ENCODE measurements at places on chromosomes 3 and 15.

GRCh38 chr15:93671387-93671943 lies 559.9 kb upstream of the MCTP2 start:
- no peak for DNase-seq

DNA sequence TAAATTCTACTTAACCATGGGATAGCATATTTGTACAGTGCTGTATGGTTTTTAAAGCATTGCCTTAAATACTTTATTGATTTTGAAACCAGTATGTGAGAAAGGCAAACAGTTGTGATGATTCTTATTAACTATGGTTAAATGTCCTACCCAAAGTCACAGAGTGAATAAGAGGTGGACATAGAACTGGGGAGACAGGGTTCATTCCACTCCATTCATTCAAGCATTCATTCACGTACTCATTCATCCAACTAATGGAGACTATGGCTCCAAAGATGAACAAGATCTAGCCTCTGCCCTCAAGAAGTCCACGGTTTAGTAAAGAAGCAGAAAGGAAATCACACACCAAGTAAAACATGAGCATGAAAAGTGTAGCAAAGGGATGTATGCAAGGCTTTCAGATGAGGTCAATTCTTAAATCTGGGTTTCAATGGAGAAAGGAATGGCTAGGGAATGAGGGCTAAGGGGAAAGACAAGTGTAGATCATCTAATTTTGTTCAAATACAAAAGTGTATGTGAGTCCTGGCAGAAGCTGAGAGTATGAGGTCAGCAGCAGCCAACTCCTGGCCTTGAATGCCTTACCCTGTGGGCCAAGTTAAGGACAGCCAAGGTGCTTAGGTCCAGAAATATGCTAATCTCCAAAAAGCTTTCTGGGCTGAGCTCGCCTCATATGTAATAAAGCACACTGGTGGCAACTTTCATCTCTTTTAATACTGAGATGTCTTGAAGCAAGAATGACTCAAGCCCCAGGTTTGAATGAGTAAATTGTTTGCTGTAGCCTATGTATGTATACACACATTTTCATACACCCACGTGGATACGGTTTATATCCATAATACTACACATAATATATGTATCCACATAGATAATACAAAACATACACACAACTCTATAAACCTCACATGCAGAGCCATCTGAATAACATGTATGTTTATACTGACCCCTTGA lies 4.3 kb downstream of the TNIK start:
- DNase-seq, result no peak

DNA sequence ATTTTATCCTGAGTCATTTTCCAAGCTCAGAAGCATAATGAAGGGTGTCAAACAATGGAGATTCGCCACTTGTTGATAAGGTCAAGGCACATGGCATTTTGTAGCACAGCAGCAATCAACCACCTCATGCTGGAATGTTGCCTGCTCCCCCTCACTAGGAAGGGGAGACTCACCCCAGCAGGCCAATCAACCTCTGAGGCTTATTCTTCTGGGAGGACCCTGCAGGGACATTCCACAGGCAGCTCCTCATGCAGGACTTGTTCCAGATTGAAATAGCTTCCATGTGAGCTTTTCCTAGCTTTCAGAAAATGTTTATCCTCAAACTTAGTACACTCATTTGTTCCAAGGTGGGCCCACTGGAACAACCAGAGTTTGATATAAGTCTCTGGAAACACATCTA lies 77.6 kb downstream of the SSR3 start:
- DNase-seq, result no peak

DNA sequence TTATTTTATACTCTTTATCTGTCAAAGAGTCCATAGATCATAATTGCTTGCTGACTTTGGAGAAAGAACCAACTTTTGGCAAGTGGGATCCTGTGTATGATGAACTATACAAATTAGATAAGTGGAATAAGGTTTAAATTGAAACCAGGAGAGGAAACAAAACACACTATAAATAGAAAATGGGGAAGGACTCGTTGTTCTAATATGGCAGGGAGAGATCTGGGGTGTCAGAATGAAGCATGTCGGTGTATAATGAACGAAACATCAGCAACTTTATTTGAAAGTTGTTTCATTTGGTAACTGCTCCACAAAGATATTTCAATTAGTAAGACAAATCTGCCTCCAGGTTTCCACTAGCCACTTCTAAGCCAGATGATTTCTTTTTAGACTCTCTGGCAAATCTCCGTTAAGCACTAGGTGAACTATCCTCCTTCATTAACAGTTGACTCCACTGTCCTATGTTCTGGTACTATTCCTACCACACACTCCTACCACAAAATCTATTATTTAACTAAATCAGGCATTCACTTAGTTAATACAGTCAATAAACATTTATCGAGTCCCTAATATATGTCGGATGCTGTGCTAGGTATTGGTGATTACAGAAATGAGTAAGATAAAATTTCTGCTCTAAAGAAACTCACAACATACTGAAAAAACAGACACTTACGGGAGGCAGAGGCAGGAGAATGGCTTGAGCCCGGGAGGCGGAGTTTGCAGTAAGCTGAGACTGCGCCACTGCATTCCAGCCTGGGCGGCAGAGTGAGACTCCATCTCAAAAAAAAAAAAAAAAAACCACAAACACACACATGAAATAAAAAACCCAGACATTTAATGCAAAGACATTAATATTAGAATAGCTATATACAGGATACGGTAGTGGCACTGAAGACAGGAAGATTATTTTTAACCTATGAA lies 20.1 kb downstream of the SLC15A2 start:
- DNase-seq, result no peak

- DNase-seq, result no peak
These were observed 469.1 kb downstream of the SOX2 start for GRCh38 chr3:182180654-182181385.

GRCh38 chr3:59368900-59369675 lies 319.3 kb upstream of the CFAP20DC start:
- DNase-seq, result no peak

- no peak for DNase-seq
These were observed 677.8 kb downstream of the FHIT start for GRCh38 chr3:60573494-60573893.

GRCh38 chr3:130941793-130942192 lies 47.9 kb downstream of the ATP2C1 start:
- no peak for DNase-seq

DNA sequence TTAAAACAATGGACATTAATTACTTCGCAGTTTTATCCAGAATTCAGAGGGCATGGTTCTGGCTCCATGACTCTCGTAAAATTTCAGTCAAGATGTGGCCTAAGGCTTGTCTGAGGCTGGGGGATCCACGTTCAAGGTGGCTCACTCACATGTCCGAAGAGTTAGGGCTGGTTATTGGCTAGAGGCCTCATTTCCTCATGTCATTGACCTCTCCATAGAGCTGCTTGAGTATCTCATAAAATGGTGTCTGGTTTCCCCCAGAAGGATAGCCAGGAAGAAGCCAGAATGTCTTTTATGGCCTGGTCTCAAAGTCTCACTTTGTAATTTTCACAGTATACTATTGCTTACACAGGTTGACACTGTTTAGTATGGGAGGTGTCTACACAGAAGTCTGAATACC lies 67.3 kb upstream of the DCBLD2 start:
- DNase-seq, result no peak

GRCh38 chr3:120052225-120052624 lies 42.0 kb downstream of the GSK3B start:
- no peak for DNase-seq

DNA sequence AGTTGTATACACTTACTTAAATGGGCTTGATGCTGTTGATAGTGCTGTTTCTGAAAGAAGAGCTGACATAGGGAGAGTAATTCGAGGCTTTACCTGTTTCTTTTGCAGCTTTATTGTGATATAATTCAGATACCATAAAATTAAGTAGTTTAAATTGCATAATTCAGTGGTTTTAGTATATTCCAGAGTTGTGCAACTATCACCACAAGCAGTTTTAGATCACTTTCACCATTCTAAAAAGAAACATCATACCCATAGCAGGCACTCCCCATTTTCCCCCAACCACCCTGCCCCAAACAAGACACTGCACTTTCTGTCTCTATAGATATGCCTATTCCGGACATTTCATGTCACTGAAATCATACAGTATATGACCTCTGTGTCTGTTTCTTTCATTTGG lies 98.5 kb downstream of the MTHFS start:
- DNase-seq, result no peak

DNA sequence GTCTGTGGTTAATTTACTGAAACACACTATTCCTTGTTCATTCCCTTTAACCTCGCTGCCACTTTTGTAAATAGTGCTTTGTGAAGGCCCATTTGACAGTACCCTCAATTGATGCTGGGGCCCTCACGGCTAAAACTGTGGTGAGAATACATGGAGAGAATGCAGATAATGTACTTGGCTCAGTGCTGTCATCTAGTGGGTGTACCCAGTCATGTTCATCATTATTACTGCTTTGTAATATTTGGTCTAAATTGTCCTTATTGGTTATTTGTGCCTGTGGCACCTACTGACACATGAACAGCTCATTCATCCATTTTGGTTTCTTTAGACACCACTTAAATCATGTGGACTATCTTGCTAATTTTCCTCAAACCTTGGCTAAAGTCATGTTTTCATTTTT lies 543.6 kb downstream of the EDEM1 start:
- DNase-seq, result no peak

- no peak for DNase-seq
These were observed 12.9 kb downstream of the AMOTL2 start for GRCh38 chr3:134361162-134361835.

DNA sequence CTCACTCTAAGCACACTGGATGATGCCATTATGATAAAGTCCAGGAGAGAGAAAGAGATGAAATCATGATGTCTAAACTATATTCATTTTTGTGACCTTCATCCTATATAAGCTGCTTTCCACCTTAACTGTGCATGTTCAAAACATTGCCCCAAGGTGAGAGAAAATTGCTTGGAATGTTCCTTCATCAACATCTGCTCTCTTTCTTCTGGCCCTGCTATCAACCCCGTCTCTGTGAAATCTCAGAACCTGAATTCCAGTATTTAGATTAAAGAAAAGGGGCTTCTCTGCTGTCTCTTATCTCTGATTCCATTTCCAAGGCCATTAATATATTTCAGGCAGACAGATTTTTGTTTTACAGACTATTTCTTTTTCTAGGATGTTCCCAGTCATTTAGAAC lies 47.3 kb upstream of the PHLDB2 start:
- no peak for DNase-seq

DNA sequence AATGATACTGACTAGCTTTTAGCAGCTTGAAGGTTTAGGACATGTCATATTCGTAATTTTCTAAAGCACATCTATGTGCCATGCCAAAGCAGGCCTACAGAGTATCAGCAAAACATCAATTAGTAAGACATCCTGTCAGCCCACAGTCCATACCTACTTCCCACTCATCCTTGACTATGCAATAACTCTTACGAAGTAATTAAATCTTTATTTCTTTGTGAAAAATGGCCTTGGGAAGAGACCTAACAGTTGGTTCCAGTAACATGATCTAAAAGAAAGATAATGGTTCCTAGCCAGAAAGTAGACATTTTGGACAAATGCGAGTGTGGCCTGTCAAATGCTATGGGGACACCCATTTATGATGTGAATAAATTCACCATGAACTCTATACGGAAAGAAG lies 172.6 kb upstream of the TNIK start:
- DNase-seq, result no peak

DNA sequence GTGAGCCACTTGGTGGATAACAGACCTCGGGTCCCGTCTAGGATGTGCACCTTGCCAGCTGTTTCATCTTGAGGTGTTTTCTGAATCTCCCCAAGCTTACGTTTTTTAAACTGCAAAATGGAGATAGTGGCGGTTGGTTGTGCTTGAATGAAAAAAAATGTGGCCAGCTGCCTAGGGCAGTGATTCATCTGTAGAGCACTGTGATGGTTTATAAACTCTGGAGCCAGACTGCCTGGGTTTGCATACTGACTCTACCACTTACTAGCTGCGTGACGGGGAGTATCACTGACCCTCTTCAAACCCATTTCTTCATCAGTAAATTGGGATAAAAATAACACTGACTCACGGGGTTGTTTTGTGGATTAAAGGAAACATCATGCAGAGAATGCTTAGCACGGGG lies 159.1 kb downstream of the CHL1 start:
- DNase-seq, result no peak

DNA sequence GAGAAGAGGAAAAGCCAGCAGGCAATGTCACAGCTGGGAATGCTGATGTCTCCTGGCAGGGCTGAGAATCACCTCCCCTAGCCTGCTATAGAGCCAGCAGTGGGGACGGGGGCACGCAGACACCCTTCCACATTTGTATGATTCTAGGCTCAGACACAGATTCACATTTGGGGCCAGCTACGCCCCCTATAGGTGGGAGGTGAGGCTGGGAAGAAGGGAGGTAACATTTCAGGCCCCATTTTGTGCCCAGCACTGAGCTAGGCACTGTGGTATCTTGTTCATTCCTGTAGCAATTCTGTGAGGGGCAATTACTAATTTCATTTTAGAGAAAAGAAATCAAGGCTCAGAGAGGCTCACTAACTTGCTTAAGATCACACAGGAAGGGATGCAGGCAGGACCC lies 15.9 kb upstream of the ACAD9 start:
- no peak for DNase-seq

DNA sequence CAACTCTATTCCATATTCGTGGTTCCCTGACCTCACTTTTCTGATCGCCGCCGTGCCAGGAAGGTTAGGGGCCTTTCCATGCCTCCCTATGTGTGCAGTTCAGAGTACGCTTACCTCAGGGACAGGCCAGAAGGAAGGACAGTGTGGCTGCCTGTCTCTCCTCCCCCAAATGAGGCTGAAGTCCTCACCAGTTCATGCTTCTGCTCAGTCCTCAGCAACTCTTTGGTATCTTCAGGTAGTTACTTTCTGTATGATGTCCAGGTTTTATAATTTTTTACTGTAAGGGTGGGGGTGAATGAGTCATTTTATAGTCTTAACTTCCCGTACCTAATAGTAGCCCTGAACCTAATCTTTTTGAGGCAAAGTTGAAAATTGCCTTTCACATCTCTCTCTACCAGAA lies 98.7 kb downstream of the VPS8 start:
- DNase-seq, result no peak

DNA sequence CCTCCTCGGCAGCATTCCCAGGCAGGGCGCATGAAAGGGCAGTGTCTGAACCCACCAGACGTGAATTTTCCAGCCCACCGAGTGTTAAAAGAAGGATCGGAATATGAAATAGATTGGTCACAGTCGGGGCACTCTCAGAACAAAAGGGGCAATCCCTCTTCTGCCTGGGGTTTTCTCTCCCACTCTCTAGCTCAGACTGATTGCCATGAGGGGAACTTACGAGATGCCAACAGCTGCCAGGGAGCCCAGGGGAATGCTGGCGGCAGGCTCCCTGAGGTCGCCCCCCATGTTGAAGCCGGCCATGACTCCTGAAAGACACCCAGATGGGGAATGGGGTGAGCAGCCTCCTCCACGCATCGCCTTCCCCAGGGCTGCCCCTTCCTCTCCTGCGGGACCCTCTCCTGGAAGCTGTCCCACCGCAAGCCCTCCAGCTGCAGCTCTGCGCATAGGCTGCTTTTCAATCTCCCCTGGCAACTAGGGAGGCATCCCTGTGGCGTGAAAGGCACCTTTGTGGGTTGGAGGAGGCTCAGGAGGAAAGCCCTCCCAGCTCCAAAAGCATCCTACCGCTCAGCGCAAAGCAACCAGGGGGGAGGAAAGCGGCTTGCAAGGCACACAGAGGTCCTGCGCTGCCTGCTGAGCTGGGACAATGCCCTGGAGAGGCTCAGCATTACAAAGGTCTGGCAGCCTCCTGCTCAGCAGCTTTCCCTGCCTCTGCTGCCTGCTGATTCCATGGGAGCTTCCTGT lies 64.8 kb upstream of the HEG1 start:
- DNase-seq, result no peak

All from stimulated activated CD8-positive, alpha-beta memory T cell treated with anti-CD3 and anti-CD28 coated beads, Interleukin-15, amount 100 ng/mL, for 24 hours (primary cell).